ENCODE measurements at places on chromosomes 4 and X. TPM values are rescaled to one million over a fixed set of nuclear protein-coding genes. Genes with fewer than 3 reads are reported as not detected.

PABPC1L2B gene
- total RNA-seq = not detected

CSAG2 gene
- total RNA-seq = not detected

AMBN gene
- total RNA-seq = not detected

PPP2R3B gene
- total RNA-seq = 88.4 TPM

PF4V1 gene
- total RNA-seq = not detected

KLHL2 gene
- 14.9 TPM for total RNA-seq

GLOD5 gene
- not detected for total RNA-seq

CT45A3 gene
- total RNA-seq = not detected

IL9R gene
- total RNA-seq = not detected

PCYT1B gene
- 32.3 TPM for total RNA-seq

ZC4H2 gene
- total RNA-seq = 41.7 TPM

PROM1 gene
- total RNA-seq = 60.8 TPM

Data from neural crest cell (in vitro differentiated cells).